ENCODE measurements at places on chromosomes 4 and X.

DNA sequence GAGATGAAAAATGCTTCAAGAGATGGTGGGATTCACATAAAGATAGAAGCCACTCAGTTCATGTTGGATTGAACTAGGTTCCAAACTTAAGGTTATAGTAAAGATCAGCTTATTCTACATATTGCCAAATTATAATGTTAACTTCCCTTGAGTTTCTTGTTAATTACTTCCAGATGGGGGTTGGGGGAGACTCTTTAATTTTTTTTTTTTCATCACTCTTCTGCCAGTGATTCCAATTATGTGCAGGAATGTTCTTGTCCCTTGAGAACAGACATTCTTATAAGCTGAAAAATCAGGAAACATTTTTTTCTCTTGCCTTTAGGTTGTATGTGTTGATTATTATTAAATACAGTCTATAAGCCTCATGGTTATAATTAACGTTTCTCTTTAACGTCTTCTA lies 30.0 kb downstream of the MND1 start:
- no peak for DNase-seq

- no peak for DNase-seq
Observed at GRCh38 chrX:148984238-148984637, 483.8 kb downstream of the AFF2 start.

GRCh38 chrX:95629737-95630136 lies 1054.9 kb upstream of the DIAPH2 start:
- no peak for DNase-seq

DNA sequence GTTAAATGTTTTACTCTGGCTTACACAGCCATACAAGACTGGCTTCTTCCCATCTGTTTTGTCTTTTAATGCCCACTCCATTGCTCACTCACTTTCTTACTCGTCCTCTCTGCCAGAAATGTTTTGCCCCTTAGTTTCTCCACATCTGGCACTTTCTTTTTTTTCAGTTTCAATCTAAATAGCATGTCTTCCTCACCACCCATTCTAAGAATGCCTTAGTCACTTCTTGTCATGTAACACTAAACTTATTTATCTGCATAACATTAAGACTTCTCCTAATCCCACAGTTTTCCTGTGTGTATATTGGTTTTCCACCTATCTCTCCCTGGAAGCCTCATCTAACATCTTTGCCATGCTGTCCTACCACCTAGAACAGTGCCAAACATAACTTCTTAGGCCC lies 119.3 kb downstream of the ADAMTS3 start:
- no peak for DNase-seq
